ENCODE measurements at places on chromosomes 11 and 22. TPM values are rescaled to one million over a fixed set of nuclear protein-coding genes. Genes with fewer than 3 reads are reported as not detected.

Gene OR51B2
- total RNA-seq, result not detected

Gene HORMAD2
- total RNA-seq, result not detected

Gene RAG2
- not detected for total RNA-seq

Gene IRAG1
- not detected for total RNA-seq

Gene MRPL11
- total RNA-seq, result 24.8 TPM

Gene ZNF215
- 0.18 TPM for total RNA-seq

Gene SEPTIN3
- total RNA-seq, result 0.18 TPM

Gene CCDC88B
- total RNA-seq, result 112 TPM

Gene ENTHD1
- 0.26 TPM for total RNA-seq

Gene PNPLA3
- total RNA-seq, result 0.63 TPM

DNA sequence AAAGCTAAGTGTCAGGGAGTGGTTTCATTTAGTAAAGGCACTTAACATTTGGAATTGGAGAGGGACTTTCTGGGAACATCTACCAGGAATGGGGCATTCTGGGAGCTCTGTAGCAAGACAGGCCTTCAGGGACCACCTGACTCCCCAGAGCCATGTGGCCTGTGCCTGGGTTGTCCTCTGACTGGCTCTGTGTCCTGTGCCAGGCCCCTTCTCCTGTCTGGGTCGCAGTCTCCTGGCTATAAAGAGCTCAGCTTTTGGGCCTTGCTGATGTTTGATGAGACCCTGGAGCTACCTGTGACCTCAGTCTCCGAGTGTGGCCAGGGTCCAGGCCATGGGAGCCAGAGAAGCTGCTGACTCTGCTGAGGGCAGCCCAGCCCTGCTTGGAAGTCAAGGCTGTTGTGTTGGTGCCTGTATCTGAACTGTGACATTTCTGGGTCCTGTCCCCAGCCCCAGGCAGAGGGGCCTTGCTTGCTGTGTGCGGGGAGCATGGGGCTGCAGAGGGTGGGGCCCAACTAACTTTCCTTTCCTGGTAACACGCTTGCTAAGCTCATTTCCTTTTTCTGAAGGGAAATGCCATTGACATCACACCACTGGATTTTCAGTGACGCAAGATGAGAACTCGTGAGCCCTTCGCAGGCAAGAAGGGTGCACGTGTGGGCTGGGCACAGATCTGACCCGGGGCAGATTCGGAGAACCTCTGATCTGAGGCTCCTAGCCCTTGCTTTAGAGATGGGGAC lies 41.3 kb downstream of the LRRC32 start:
- no peak for DNase-seq

DNA sequence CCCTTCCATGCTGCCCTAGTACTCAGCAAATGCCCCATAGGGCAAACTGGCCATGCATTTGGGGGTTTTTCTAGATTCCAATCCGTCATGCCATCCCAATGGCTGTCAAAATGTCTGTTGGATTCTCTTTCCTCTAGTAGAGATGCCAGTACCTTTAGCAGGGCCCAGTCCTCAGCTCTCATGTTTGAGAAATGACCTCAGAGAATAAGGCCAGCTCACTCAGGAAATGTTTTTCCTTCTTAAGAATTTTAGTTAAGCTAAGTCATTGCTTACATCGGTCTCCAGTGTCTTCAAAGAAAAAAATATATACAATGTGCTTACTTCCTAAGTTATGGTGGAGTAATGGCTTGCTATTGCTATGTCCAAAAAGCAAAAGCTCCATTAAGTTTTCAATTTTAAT lies 14.1 kb upstream of the ALKBH3 start:
- no peak for DNase-seq

GRCh38 chr22:36028646-36029405 lies at the start of gene RBFOX2:
Gene RBFOX2 (minus strand): TSS chr22:36028824. CDS start chr22:36028425, 399 bp downstream.
- peak; percentile 67 for DNase-seq

DNA sequence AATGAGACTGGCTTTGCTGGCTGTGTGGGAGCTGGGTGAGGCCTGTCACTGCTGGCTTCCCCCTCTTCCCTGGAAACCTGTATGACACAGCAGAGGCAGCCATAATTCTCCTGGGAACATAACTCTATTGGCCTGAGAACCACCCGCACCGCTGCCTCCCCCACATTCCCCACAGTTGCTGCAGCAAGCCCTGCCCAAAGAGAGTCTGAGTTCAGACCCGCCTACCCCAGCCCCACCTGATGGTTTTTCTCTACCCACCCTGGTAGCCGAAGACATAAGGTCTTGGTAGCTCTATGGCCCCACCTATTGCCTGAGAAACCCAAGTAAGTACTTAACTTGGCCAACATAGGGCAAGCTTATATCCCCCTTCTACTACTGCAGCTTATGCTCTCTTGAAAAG lies 174.8 kb downstream of the C11orf91 start:
- DNase-seq, result no peak

- no peak for DNase-seq
These were observed 9.9 kb upstream of the PARVB start for GRCh38 chr22:44014241-44014640.

- DNase-seq, result no peak
These were observed 17.5 kb upstream of the TBX1 start for GRCh38 chr22:19743081-19743480.

DNA sequence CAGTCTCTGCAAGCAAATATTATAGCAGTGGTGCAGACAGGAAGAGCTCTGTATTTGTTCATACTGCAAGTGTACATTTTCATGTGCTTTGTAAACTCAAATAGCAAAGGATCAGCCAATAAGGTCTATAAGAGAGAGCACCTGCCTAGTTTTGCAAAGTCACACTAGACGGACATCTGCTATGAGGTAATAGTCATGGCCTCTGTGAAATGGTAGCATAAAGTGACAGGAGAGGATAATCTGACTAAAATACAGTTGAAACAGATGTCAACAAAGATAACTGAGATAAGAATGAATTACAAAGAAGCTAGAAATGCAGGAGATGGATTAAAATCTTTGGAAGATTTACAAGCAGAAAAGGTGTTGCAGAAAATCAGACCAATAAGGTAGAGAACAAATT lies 70.6 kb upstream of the SPON1 start:
- DNase-seq, result no peak

DNA sequence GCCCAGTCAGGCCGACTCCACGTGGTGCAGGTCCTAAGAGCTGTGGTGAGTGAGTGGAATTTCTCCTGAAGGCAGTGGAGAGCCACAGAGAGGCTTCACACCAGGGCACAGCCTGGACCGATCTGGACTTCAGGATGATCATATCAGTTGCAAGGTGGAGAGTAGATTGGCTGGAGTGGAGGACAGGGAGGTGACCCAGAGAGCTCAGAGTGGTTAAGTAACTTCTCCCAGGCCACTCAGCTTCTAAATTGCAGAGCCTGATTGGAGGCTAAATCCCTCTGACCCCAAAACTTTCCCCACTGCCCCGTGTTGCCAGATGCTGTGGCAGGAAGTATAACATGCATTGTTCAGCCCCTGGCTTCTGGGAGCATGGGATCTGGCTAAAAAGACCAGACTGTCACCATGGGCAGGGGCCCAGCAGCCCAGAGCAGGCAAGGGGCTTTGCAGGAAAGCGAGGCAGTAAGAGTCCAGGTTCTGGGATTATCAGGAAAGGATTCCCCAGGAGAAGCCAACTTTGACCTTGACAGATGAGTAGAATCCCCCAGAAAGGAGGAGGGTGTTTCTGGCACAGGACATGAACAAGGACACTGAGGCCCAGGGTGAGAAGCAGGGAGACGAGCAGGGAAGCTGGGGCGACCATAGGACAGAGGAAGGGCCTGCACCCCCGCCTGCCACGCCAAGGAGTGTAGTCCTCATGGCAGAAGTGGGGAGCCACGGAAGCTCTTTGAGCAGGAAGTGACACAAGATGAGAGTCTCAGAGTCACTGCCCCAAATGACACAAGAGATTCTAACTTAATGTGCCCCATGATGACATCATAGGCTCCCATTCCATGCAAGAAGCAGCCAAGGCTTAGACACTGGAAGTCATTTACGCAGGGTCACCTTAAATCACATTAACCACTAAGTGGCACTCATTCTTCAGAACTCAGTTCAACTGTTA lies 4.8 kb downstream of the SLC35C1 start:
- no peak for DNase-seq

GRCh38 chr11:46451759-46452158 lies 60.2 kb upstream of the CHRM4 start:
- no peak for DNase-seq

- no peak for DNase-seq
These were observed 19.2 kb downstream of the EIF3M start for GRCh38 chr11:32602657-32603415.

DNA sequence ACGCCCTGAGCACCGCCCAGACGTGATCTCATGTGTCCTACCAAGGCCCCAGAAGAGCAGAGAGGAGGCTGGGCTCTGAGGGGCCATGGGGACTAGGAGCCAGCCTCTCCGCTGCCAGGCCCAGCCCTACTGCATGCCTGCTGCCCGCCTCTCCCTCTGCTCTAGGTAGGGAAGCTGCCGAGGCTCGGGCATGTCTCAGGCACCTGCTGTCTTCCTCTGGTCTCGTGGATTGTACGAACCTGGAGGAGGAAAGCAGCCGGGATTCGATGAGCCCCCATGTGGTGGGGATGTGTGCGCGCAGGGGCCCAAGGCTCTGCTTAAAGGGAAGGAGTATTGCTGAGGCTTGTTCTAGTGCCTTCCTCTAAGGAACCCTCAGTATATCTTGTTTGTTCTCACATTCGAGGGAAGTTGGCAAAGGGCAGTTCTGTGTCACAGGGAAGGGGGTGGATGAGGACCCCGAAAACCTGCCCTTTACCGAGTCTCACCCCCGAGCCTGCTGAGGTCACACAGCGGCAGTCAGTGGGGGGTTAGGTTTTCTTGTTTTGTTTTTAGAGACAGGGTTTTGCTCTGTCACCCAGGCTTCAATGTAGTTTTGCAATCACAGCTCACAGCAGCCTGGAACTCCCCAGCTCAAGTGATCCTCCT lies 21.2 kb downstream of the DAGLA start:
- no peak for DNase-seq

GRCh38 chr11:75964071-75964470 lies 149.1 kb downstream of the UVRAG start:
- no peak for DNase-seq

DNA sequence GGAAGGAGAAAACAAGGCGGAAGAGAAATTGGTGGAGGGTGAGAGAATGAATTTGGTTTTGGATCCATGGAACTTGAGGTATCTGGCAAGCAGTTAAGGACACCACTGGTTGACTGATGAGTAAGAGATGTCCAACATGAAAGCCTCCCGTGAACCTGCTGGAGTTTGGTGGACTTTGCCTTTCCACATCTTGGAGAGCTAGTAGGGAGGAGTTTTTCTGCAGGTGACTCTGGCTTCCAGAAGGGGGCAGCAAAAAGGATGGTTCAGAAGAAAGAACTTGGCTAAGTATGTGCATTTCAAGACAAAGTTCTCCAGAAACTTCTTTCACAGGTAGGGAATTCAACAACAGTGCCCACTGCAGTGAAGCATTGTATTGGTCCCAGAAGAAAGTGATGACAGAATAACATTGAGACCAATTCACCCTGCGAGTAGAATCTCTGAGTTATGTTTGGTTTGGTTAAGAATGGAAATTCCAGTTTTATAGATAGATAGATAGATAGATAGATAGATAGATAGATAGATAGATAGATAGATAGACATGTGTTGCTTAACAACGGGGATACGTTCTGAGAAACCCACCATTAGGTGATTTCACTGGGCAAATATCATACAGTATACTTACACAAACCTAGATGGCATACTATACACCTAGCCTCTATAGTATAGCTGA lies 28.5 kb downstream of the DCDC1 start:
- no peak for DNase-seq

DNA sequence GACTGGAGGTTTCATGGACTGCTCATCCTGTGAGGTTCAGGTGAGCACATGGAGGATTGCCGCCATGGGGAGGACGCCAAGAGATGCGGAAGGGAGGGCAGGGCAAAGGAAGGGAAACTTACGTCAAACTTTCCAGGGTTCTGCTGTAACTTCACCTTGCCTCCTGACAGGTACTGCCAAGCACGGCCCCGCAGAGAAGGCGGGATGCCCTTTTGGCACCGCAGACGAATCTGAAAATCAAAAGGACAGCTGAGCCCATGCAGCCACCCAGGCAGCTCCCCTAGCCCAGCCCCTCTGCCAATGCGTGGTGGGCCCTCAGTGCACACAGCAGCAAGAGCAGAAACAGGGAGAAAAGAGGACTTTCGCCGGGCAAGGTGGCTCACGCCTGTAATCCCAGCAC lies 10.0 kb upstream of the CASTOR1 start:
- DNase-seq, result no peak

- no peak for DNase-seq
These were observed 418.3 kb downstream of the TBC1D22A start for GRCh38 chr22:47180796-47181195.

DNA sequence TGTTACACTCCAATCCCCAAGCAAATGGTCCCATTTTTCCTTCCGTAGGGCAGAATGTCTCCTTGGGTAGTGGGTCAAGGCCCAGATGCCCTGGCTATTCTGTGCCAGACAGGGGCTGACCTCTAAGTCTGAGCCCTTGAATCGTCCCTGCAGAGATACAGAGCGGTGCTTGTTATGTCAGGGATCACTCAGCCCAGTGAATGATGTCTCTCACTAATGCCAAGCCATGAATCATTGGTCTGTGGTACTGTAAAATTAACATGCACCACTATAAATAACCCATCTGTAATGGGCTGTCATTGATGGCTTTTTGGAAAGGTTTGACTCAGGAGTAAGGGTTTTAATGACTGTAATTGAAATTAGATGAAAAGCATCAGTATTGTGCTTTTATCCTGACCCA lies 35.3 kb upstream of the KIRREL3 start:
- no peak for DNase-seq

GRCh38 chr11:75276186-75276585 lies 35.6 kb downstream of the TPBGL start:
- no peak for DNase-seq

DNA sequence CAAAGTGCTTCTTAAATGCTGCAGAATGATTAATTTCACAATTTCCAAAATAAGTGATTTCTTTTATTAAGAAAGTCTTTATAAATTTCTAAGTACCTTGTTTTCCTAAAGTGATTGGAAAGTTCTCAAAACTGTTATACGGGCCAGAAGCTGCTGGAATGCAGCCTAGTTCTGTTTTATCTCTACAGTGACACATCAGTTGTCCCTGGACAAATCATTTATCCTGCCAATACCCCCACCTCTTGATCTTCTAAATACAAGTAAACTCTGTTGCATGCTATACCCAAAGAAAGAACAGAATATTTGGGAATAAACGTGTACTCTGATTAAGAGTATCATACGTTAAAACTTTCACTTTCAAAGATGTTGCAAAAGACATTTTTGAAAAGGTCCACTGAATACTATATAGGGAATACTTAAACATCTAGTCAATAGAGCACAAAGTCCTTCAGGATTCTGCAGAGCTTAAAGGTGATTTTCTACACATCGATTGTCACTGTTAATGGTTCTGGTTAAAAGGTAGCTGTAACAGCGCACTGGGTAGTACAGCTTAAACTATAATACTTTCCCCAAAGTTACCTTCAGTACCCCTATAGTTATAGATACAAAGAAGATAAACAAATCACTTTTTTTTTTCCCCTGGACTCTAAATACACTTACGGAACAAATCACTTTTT lies 92.1 kb upstream of the APOA1 start:
- no peak for DNase-seq

DNA sequence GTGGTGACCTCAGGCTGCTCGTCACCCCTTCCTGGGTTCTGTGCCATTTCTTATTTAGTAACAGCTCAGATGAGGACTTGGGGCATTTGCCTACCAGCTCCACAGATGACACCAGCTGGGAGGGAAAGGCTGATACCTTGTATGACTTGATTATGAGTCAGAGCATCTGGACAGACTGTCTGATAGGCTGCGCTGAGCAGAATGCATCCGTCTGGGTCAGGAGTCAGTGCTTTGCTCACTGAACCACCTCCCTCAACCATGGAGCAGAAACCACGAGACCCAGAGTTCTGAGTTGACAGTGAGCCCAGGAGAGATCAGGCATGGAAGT lies 6.8 kb downstream of the ST14 start:
- DNase-seq, result no peak

GRCh38 chr11:118752654-118753053 lies 38.3 kb downstream of the DDX6 start:
- no peak for DNase-seq

Measured in naive thymus-derived CD8-positive, alpha-beta T cell (primary cell).